GM13977 (cell line): ENCODE measurements at places on chromosomes 4 and X.
A peak's percentile ranks its signal among the peaks of the same experiment; 100 is the strongest.

- no peak for DNase-seq
Observed at GRCh38 chrX:16981980-16982379, 35.5 kb downstream of the REPS2 start.

GRCh38 chr4:80071604-80072227 is 1.3 kb downstream of the ANTXR2 start:
- peak; percentile 26 for DNase-seq

- no peak for DNase-seq
Observed at GRCh38 chr4:187603093-187604025, 392.2 kb upstream of the ZFP42 start.

GRCh38 chrX:15170927-15171326 is 99.0 kb downstream of the ASB9 start:
- no peak for DNase-seq

- no peak for DNase-seq
Observed at GRCh38 chr4:168335621-168336020, 17.1 kb upstream of the DDX60 start.

DNA sequence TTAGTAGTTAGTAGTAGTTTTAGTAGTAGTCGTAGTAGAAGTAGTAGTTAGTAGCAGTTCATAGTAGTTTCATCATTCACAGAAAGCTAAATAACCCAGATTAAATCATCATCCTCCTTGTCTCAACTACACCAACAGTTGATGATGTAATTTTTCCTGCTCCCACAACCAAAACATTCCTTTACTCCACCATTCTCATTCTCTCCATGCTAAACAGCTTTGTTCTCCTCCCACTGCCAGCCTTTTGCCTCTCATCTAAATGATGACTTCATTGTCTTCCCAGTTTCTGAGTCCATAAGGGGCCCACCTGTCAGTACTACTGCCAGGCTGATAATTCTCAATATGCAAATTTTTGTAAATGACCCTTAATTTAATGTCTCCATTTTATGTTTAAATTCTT is 68.9 kb downstream of the ARHGAP24 start:
- DNase-seq: no peak

DNA sequence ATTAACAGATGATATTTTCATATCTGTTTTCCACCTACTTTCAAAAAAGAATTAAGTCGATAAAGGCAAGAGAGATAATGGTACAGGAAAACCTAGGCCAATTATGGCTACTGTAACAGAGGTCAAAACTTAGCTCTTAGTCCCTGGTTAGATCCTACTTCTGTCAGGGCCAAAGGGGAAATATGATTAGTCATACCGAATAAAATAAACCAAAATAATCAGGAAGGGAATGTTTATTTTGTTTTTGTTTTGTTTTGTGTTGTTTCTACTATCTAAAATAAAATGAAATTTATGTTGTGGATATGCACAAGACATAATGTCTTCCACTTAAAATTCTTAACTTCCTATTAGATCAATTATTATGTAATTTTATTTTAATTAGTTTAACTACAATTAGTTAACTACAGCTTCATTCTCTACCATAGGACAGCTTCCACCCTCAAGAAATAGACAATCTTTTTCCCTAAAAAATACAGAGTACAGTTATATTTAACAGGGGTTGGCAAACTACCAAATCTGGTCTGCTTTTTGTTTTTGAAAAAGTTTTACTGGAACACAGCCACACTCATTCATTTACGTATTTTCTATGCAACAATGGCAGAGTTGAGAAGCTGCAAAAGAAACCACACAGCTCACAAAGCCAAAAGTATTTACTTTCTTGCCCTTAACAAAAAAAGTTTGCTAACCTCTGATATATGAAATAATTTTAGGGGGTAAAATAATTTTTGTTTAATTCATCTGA is 25.4 kb downstream of the TMEM47 start:
- no peak for DNase-seq

GRCh38 chrX:107669261-107669660 is 41.0 kb downstream of the PRPS1 start:
- no peak for DNase-seq

DNA sequence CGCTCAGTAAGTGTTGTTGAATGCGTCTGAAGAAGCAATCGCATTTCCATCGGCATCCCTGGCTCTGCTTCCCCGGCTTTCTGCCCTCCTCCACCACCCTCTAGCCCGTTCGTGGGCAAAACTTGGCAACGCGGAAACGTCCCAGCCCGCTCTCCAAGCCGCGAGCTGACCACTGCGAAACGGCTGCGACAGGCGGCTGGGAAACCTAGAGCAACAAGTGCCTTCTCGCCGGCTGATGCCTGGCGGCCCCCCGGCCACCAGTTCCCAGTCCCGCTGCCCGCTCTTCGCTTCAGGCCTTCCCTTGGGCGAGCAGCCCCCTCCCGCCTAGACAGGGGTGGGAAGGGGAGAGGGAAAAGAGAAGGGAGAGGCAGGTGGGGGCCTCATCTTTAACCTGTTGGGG is 837 bp downstream of the CITED1 start:
- DNase-seq: no peak

DNA sequence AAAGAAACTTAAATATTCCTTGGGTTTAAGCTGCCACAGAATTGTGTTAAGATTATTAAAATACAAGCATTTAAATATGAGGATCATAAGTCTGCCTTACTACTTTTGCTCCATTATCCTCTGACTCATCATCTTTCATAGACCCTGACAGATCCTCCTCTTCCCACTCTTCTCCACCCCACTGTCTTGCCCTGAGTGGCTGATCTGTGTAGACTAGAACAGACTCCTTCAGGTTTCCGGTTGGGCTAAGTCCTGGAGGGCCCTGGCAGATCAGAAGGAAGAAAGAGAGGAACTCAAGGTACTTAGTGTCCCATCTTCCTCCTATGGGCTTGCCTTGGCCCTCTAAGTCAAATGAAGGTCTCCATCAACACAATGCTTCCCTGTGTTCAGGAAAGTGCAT is 30.7 kb downstream of the PALLD start:
- no peak for DNase-seq

- DNase-seq: peak; percentile 34
Observed at GRCh38 chr4:70927502-70928137, 25.5 kb downstream of the MOB1B start.

DNA sequence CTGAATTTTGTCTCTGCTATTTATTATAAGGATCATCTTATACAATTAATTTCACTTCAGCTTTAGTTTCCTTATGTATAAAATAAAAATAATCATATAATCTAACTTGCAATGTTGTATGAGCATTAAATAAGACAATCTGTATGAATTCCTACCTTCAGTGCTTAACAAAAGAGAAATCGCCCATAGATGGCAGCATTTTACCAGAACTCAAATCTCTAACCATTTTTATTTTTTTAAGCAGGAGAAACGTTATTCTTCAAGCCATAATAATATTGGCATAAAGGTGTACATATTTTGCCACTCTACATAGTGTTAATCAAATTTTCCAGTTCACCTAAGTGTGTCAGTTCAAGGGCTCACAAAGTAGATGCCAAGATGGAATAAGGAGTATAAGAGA is 78.8 kb downstream of the TMEM47 start:
- no peak for DNase-seq

DNA sequence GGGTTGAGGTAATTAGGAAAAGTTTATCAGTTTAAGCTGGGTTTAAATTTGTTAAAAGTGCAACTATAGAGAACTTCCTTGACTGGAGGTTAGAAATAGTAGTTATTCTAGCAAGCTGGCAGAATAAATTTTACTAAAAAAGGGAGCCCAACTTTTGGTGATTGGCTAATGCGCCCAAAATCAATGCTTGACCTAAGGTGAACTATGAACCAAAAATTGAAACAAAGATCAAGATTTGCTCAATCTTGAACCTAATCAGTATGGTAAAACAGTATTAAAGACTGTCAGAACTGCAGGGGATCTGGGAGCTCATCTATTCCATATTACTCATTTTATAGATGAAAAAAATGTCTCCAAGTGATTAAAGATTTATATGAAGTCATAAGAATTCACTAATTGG is 6.1 kb upstream of the SPATA18 start:
- DNase-seq: no peak

GRCh38 chr4:26878794-26879391 is 18.3 kb downstream of the STIM2 start:
- no peak for DNase-seq

DNA sequence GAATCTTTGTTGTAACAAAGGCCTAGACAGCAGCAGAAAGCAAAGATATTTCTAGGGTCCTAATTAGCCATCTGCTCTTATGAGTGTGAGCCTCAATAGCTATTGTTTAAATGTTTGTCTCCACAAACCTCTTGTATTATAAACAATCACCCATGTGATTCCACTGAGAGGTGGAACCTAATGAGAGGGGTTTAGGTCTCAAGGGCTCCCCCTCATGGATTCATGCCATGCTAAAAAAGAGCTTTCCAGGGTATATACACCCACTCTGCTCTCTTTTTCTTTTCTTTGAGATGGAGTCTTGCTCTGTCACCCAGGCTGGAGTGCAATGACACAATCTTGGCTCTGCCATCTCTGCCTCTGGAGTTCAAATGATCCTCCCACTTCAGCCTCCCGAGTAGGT is 42.1 kb downstream of the TRIM61 start:
- peak; percentile 40 for DNase-seq

GRCh38 chr4:141463678-141464077 is 172.7 kb upstream of the IL15 start:
- no peak for DNase-seq
